ENCODE measurements at places on chromosomes 2 and 18. TPM values are rescaled to one million over a fixed set of nuclear protein-coding genes. Genes with fewer than 3 reads are reported as not detected.
A peak's percentile ranks its signal among the peaks of the same experiment; 100 is the strongest.

SEPTIN10 gene
- 154 TPM for total RNA-seq

GRCh38 chr2:43070676-43071502, 155.5 kb downstream of the ZFP36L2 start:
- DNase-seq = no peak

DNA sequence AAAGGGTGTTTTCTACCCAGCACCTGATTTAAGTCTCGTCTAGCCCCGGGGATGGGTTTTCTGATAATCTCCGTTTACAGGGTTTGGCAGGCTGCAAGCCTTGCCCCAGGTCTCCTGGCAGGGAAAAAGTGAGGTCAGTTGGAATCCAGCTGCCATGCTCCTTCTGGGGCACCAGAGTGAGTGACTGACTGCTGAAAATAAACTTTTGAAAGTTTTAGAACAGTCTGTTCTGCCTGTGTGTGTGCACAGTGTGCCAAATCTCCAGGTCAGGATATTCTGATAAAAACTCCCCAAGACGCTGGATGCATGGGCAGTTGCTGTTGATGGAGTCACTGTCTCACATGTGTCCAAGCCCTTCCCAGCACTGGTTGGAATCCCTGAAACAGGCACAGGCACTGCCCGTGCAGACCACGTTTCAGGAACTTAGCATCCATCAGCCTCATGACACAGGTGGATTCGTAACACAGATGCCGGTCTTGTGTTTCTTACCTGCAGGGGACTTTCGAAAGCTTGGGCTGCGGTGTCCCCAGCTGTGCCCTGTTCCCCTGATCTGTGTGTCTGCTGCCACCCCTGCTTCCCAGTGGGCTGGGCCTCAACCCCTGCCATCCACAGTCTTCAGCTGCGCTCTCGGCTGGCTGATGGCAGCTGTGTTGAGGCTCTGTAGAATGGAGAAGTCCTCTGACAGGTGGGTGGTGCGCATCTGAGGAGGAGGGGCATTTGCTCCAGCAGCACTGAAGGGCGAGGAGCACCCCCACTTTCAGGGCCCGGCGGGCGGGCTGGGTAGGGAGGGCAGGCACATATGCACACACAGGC, 65.0 kb downstream of the SH3RF3 start:
- DNase-seq = peak; percentile 33

TGFA gene
- 1.1 TPM for total RNA-seq

- DNase-seq = no peak
These were observed 29.8 kb downstream of the SPEG start for GRCh38 chr2:219464286-219465032.

- no peak for DNase-seq
These were observed 353.1 kb downstream of the EIPR1 start for GRCh38 chr2:3024401-3024935.

GRCh38 chr2:2229626-2230432, 101.2 kb downstream of the MYT1L start:
- no peak for DNase-seq

GRCh38 chr2:120626566-120626965, 109.1 kb upstream of the GLI2 start:
- peak; percentile 15 for DNase-seq

STAT4 gene
- not detected for total RNA-seq

- DNase-seq = peak; percentile 82
These were observed 36.1 kb upstream of the TXNDC2 start for GRCh38 chr18:9849407-9850283.

GRCh38 chr2:99688699-99689098, 198.9 kb upstream of the REV1 start:
- DNase-seq = no peak

EVX2 gene
- total RNA-seq = 4.6 TPM

SEH1L gene
- 24.2 TPM for total RNA-seq

GRCh38 chr18:24552218-24552617, 91.8 kb downstream of the HRH4 start:
- DNase-seq = no peak

PSMA8 gene
- total RNA-seq = not detected

HOXD8 gene
- total RNA-seq = 10.2 TPM

ACADL gene
- total RNA-seq = 3.9 TPM

GRCh38 chr2:222959358-222959757, 92.6 kb upstream of the KCNE4 start:
- DNase-seq = no peak

BUB1 gene
- 0.81 TPM for total RNA-seq
